ENCODE measurements at places on chromosomes 11 and 22.

DNA sequence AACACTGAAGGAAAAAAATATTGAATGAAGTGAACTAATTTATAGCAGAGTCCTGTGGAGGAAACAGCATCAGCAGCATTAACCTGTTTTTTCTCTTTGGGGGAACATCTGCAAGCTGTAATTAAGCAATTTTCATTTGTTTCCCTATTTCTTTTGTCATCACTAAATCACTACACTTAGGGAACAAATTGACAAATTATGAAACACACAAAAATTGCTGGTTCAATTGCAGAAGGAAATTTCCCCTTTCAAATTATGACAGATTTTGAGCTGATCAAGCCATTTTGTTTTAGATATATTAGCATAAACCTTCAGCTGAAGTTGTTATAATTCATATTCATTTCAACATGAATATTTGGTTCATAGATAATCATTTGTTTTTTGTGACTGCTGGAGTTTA is 22.2 kb upstream of the RAG2 start:
- no peak for DNase-seq

DNA sequence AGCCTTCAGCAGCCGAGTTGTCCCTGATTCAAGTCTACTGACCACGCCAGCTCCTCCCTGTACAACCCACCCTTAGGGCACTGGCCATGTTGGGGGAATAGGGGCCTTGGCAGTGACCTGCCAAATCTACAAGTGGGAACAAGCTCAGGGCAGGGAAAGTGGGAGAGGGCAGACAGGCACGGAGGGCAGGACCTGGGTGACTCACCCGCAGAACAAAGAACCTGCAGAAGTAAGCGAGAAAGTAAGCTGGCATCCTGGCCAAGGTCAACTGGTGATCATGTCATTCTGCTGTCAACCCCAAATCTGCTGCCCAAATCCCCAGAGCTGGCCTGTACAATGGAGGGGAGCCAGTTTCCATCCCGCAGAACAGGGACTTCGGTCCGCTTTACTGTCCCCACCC is 7.9 kb upstream of the SCGB1A1 start:
- DNase-seq = no peak

- DNase-seq = no peak
These were observed 41.4 kb upstream of the PCF11 start for GRCh38 chr11:83115551-83115950.

DNA sequence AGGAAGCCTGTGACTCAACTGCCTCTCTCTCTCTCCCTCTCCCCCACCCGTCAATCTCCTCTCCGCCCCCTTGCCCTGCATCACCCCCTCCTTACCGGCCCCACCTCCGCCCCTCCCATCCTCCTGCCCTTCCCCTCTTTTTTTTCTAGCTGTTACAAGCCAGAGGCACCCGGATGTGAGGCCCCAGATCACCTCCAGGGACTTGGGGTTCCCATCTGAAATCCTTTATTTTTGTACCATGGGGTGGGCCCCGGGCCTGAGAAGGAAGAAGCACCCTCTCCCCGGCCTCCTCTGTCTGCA is 10.8 kb downstream of the KCTD17 start:
- no peak for DNase-seq

- no peak for DNase-seq
These were observed 15.0 kb downstream of the CHST1 start for GRCh38 chr11:45650166-45651095.

DNA sequence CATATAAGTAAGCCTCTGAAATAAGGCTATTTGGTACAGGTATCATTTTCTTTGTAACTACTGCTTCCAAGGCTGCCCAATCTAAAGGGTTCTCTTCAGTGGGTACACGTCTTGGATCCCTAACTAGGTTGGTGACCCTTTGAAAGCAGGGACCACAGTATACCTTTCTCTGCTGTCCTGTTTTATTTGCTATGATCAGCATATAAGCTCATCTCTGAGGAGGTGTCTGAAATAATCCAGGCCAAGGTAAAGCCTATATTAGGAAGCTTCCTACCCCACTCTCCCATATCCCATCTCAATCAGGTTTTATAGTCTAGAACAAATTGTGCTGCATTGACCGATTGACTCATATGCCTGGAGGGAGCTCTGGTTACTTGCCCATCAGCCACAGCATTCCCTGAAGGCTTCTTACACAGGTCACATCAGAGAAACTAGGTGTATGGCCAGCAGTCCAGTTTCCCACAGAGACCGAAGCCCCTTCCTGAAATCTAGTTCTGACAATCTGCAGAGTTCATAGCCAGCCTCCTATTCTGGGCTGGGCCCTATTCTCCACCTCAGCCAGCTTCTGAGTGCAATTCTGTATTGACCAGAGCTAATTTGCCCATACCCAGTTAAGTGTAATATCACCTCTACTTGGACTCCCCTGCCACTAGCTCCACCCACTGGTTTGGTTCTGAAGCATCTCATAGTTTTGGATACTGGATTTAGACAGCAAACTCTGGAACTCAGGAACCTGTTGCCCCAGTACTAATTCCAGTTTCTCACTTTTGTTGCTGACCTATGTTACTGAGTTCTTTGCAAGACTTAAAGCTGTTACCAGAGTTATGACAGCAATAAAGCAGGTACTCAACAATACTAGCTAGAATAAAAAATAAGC is 62.1 kb upstream of the ARHGAP20 start:
- no peak for DNase-seq

GRCh38 chr11:2190657-2191471 is 19.2 kb upstream of the TH start:
- DNase-seq = no peak

DNA sequence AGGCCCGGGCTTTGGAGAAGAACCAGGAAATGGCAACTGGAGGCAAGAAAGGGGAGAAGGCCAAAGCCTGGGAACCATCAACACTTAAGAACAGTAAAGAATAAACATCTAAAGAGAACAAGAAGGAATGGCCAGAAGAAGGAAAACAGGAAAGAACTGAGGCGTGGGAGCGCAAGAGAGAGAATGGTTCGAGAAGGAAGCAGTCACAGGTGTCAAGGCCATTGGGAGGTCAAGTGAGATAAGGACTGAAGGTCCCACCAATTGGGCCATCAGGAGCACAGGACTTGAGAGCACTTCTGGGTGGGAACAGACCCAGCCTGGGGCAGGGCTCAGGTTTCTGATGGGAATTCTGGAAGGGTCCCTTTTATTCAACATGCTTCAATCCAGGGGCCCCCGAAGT is 697 bp upstream of the SCGB1A1 start:
- no peak for DNase-seq
